ACHN (cell line): ENCODE measurements at places on chromosomes 13 and 19.
A peak's percentile ranks its signal among the peaks of the same experiment; 100 is the strongest.

DNA sequence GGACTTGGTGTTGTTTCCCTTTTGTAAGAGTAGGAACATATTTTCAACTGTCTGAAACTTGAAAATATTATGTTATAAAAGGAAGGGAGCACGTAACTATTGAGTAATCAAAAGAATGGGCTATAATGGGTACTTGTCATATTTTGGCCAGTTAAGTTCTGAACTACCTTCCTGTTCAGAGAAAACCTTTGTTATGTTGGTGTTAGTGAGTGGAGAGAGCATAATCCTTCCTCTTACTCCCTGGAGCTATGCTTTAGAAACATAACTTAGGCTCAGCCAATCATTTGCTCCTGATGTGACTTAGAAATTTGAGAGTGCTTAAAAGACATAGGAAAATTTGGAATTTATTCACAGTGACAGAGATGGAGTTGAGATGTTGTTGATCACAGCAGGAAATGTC is 482.5 kb upstream of the SPRY2 start:
- no peak for DNase-seq

DNA sequence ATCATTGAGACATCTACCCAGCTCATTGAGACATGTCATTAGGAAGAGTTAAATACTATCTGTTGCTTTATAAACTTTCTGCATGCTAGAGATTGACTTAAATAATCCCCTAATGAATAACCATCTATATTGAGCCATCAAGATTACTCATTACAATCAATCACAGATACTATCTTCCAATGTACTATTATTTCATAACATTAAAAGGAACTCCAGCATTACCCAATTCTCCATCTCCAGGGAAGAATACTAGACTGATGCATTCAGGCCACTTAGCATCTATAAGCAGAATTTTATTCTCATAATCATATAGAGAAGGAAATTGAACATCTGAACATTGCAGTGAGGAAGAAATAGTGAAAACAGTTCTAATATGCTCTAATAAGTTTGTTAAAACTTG is 8.0 kb downstream of the EPSTI1 start:
- no peak for DNase-seq

GRCh38 chr13:38862443-38862842 is 128.2 kb downstream of the STOML3 start:
- no peak for DNase-seq

DNA sequence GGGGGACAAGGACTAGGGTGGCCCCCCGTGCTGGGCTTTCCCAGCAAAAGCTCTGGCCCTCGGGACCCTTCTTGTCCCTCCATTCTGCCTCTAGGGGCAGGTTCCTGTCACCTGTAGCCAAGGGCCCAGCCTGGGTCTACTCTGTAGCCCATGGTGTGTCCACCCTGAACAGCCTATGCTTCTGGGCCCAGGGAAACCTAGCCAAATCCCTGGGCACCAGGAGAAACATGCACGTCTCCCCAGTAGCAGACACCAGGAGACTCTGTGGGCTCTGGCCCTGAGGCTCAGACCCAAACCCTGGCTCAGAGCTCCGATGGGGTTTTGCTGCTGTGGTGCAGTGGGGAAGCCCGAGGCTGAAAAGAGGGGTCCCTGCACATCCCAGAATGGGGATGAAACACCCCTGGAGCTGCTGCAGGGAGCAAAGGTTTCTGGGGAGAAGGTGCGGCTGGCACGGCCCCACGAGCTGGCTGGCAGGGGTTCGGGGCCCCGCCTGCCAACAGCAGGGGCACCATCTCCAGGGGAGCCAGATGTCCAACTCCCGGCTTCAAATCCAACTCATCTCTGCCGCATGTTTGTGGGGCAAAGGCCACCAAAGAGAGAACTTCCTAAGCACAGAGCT is 18.2 kb downstream of the CEBPG start:
- DNase-seq = no peak

- DNase-seq = no peak
These were observed 17.2 kb downstream of the MBNL2 start for GRCh38 chr13:97239306-97239705.

DNA sequence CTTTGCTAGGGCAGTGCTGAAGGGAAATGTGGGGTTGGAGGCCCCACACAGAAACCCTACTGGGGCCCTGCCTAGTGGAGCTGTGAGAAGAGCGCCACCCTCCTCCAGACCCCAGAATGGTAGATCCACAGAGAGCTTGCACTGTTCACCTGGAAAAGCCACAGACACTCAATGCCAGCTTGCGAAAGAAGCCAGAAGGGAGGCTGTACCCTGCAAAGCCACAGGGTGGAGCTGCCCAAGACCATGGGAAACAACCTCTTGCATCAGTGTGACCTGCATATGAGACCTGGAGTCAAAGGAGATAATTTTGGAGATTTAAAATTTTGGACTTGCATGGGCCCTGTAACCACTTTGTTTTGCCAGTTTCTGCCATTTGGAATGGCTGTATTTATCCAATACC is 615.4 kb upstream of the MIR17HG start:
- peak; percentile 1 for DNase-seq

- DNase-seq = peak; percentile 48
These were observed 443.1 kb upstream of the SPRY2 start for GRCh38 chr13:80783926-80784565.

DNA sequence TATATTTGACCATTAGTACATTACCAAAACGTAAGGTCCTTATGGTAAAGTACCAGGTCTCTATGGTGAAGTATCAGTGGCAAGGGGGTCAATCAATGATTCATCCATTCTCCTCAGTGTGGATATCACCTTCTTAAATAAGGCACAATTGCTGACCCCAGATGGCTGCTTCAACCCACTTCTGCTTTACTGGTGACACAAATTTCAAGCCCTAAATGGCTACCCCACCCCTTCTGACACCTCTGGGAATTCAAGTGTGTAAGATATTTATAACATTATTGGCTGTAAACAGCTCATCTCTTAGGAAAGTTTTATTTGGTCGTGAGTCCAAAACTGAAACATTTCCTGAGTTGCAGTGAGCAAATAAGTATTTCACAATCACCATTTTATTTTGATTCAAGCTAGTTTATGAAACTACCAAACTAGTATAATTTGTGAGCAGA is 7.9 kb upstream of the WBP4 start:
- DNase-seq = no peak

- DNase-seq = no peak
These were observed 722 bp downstream of the PKN1 start for GRCh38 chr19:14433554-14434501.

GRCh38 chr13:27269114-27269665 is 1.4 kb upstream of the RASL11A start:
- DNase-seq = no peak

GRCh38 chr13:60329221-60329923 is 67.6 kb upstream of the TDRD3 start:
- DNase-seq = peak; percentile 45

DNA sequence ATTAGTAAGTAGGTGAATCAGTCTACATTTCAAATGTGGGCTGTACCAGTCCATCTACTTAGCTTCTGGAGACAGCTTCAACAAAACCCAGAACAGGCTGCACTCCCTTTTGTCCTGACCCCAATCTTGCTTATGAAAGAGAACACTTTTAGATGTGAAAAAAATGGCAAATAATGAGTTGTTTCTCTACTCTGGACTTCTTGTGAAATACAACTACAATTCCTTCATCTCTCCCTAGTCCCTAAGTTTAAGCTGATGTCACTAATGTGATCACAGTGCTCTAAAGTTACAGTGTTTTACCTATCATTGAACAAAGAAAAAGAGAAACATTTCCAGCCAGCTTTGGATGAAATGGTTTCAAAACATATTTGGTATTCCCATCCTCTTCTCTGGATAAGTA is 183.9 kb downstream of the LHFPL6 start:
- no peak for DNase-seq

- no peak for DNase-seq
These were observed 285.4 kb downstream of the ATP8A2 start for GRCh38 chr13:25657157-25657556.

GRCh38 chr19:17035842-17036424 is 9.3 kb upstream of the CPAMD8 start:
- DNase-seq = no peak

DNA sequence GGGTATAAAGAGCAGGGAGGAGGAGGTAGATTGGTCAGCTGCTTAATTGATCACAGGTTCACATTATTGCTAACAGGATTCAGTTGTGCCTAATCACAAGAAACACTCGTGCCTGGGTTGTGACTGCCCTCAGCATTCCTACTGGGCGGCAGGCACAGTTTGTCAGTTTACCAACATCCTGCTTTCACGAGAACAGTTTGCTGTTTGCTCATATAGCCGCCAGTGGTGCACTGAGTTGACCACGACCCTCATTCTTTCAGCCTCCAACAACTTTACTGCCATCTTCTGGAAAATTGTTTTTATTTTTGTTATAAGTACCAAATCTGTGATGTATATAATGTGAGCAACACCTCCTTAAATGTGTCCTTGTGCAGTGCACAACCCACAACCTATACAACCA is 16.2 kb upstream of the IFT88 start:
- DNase-seq = no peak

DNA sequence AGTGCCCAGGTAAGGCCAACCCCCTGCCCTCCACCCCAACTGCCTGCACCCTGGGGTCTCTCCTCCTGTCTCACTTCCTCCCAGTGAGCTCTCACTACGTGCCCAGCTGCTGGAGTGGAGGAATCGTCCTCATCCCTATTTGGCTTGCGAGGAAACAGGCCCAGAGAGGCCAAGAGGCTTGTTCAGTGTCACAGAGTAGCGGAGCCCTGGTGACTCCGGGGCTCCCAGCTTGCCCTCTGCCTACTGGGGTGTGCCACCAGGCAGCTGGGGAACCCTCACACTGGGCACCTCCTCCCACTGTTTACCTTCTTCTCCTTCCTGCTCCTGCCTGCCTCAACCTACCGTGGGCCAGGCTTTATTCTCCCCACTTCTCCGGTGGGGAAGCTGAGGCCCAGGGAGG is 5.6 kb downstream of the TMED1 start:
- no peak for DNase-seq

DNA sequence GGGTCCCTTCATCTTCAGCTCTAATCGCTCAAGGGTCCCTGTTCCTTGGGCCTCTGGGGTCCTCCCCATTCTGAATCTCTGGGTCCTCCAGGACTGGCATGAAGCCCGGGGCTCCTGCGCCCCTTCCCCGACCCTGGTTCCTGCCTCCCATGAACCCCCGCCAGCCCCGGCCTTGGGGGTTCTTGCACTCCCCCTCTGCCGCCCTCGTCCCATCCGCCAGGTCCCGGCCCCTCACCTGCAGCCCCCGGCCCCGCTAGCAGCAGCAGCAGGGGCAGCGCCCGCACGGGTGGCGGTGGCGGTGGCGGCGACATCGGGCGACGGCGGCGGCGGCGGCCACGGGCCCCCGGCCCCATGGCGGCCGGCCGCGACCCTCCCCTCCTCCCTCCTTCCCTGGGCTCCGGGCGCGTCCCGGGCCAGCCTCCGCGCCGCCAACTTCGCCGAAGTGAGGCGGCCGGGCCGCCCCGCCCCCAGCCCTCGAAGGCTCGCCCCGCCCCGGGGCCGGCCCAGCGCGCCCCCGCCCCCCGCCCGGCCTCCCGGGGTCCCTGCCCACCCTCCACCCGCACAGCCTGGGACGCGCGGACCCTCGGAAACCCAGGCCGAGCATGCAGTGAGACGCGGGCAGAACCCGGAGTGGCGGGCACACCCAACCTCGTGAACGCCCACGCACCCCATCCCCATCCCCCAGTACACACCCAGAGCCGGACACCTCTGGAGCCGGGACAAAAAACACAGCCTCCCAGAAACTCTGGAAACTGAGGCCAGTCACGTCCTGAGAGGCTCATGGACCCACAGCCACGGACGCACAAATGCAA is at the start of gene NOTCH3:
Gene NOTCH3 (minus strand): TSS at position 443 of the 812 bp plus-strand sequence. CDS start 90 bp downstream, at position 353.
- DNase-seq = no peak

DNA sequence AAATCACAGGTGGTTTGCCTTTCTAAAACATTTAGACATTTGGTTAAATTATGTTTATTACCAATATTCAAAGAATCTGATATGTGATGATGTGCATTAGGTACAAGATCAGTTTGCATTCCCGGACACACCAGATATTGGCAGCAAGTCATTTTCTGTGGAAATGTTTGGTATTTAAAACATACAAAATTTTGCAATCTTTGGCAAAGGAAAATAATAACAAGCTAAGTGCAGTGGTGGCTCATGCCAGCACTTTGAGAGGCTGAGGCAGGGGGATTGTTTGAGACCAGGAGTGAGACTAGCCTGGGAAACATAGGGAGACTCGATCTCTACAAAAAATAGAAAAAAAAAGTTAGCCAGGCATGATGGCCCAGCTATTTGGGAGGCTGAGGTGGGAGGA is 29.1 kb upstream of the TSC22D1 start:
- DNase-seq = no peak

DNA sequence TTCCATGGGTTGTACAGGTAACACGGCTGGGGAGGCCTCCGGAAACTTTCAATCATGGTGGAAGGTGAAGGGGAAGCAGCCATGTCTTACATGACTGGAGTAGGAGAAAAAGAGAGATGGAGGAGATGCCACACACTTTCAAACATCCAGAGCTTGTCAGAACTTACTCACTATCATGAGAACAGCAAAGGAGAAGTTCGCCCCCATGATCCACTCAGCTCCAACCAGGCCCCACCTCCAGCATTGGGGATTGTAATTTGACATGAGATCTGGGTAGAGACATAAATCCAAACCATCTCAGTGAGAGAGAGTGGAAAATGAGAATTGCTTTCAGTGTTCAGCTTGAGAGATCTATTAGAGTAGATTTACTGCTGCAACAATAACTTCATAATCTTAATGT is 210.9 kb downstream of the NDFIP2 start:
- DNase-seq = no peak

DNA sequence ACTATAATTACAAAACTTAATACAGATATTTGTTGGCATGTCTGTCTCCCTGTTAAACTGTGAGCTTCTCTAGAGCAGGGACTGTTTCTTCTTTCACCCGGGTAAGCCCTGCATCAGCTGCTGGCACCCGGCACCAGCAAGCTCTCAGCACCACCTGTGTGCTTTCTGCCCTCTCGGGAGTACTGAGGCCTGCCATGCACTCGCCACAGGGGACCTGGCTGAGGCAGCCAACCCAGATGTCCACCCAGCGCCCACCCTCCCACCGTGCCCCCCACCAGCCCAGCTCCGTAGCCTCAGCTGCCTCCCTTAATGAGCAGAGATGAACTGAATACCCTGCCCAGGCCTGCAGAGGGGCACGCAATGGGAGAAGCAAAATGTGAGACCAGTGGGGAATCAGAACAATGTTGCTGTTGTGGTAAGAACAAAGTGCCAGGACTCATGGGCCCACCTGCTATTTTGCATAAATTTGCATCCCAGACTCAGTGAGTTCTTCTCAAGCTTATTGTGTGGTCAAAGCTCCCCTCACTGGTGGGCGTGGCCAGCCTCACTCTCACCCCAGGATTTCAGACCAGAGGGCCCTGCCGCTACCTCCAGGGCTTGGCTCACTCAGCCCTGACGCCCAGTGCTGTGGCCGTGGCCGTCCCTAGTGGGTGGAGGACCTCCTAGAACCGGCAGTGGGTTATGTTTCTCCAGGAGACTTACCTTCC is 14.6 kb upstream of the SERPINE3 start:
- no peak for DNase-seq

GRCh38 chr19:56838024-56838908 is 2.3 kb downstream of the PEG3 start:
- DNase-seq = no peak

GRCh38 chr13:22082437-22083100 is 411.7 kb downstream of the FGF9 start:
- no peak for DNase-seq

GRCh38 chr19:52566588-52566987 is 3.5 kb upstream of the ZNF701 start:
- no peak for DNase-seq
